ENCODE measurements at places on chromosomes 16 and 17.

DNA sequence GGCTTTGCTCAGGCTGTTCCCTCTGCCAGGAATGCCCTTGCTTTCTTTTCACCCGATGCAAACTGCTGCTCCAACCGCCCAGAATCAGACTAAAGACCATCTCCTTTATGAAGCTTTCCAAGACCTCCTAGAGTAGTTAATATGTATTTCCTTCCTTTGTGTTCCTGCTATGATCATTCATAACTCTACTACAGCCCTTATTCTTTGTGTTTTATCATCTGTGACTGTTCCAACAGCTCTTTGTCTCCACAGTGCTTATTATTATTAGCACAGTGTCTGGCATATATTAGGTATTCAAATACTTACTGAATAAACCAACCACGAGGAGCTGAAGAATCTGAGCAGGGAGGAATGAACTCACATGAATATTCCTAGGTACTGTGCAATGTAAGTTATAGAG, 7.6 kb downstream of the PSME3IP1 start:
- DNase-seq, result no peak

DNA sequence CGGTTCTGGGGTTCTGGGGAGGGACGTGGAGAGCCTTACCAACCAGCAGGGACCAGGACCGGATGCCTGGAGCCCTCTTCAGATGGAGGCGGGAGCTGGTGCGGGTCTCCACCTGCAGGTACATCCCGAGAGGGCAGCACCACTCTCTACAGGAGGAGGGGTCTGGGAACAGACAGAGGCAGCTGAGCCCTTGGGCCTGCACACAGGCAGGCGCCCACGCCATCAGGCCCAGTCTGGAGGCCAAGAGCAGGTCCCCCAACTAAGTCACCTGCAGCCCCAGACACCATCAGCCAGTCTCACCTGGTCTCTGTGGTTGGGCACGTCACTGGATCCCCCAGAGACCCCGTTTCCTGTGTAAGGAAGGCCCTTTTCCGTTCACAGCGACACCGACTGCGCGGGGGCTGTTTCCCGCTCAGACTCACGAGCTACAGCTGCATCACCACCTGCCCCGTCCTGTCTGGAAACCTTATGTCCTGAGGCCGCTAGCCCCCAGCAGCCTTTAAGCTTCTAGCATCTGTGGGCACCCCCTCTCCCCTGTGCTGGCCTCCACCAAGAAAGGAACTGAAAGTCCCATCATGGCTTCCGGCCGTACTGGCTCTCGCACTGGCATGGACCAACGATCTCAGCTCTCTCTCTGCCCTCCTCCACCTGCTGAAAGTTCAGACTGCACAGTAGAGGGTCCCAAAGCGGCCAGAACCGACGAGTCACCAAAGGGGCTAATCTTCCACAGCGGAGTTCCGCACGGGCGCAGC, 1.2 kb downstream of the CYBC1 start:
- peak; percentile 50 for DNase-seq

- no peak for DNase-seq
These were observed 24.9 kb downstream of the HASPIN start for GRCh38 chr17:3748576-3748975.

DNA sequence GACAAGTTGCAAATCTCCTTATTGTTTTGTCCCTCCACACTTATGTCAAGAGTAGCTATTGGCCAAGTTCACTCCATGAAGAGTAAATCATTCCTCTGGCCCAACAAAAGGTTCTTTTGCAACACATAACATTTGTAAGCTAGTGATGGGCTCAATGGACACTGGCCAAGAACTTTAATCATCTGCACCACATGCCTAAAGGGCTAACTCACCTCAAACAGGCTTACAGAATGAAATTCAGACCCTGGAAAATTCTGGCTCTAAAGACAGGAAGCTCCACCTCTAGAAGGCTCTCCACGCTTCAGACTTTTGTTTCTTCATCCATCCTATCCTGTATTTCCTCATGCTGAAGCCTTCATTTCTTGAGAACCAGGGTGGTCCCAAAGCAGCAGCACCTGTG, 10.9 kb upstream of the ANKFN1 start:
- no peak for DNase-seq

DNA sequence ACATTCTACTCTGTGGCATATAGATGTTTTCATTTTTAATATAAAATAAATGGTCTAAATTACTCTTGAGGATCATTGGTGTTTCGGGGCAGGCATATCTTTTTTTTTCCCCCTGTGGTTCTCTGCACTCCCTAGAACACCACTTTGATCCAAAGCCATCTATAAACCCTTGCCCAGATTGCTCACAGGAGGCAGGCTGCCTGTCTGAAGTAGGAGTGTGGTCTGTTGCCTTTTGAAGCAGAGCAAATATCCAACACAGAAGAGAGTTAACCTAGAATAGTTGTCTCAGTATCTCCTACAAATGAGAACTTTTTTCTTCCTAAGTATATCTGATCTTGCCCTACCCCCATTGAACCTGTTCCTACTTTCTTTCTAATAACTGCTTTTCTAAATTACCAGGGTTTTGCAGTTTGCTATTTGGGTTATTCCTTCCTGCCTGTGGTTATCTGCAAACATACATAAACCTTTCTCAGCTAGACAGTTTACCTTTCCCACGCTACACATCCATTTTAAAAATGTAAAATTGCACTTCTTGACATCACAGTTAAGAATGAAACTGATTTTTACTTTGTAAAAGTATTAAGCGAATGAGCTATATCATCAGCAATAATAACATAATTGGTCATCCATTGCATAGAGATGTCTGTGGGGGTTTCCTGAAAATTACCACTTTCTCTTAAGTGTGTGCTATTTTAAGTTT, 4.7 kb upstream of the CMTM1 start:
- DNase-seq, result no peak

GRCh38 chr16:83849421-83849820, 41.6 kb downstream of the HSBP1 start:
- DNase-seq, result no peak

DNA sequence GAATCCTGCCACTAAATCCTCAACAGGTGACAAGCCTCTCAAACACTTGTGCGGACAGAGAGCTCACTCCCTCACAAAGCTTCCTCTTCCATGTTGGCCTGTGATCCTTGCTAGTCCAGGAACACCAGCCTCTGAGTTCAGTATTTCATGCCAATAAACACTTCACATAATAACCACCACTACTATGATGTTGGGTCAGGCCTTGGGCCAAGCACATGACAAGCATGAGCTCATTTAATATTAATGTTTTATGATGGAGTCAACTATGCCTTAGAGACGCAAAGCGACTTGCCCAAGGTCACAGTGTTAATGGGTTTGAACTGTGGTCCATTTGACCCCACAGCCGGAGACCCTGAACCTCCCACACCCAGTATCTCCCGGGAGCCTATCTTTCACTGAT, 129.1 kb downstream of the GAS7 start:
- no peak for DNase-seq

DNA sequence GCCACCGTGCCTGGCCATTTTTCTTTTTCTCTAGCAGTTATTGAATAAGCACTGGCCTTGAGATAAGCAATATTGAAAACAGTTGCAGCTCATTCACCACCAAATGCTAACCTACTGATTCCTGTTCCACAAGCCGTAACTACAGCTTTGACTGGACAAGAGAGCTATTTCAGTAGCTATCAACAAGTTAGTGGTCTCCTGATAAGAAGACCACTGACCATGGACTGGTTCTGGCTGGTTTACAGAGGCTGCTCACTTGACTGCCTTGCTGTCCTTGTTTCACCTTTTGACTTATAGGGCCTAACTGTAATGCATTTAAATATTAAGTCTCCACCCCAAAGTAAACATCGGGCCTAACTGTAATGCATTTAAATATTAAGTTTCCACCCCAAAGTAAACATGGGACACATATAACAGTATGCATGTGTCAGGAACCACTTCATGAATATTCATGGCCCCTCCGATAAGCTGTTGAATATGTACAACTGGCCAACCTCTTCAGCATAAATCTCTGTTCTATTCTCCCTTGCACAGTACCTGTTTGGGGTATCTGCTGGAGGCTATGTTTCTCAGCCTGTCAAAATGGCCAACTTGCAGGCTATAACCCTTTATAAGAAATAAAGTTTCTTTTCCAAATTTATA, 94.1 kb downstream of the USP32 start:
- DNase-seq, result no peak

All from activated T-cell treated with anti-CD3 and anti-CD28 coated beads for 48 hours (primary cell).